ENCODE measurements at places on chromosomes 5 and 9. TPM values are rescaled to one million over a fixed set of nuclear protein-coding genes. Genes with fewer than 3 reads are reported as not detected.

DNA sequence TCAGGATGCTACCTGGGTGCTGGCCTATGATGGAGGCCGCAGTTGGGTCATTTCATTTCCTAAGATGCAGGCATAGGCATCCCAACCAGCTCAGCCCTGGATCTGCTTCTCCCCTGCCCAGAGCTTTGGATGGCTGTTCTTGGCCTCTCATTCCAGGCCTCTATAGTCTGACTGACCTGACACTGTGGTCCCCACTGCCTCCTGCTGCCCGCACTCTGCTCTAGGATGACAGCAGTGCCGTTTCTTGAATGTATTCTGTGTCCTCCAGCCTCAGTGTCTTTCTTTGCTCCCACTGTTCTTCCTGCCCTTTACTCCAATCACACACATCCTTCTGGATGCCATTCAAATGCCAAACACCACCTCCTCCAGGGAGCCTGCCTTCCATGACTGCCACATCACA, 235.7 kb downstream of the HSPA4 start:
- no peak for DNase-seq

Gene KIAA0825
- total RNA-seq, result 1.4 TPM

Gene ALDH7A1
- 4.4 TPM for total RNA-seq

GRCh38 chr9:33884856-33885701, 68.1 kb downstream of the UBE2R2 start:
- DNase-seq, result no peak

- no peak for DNase-seq
Measured at GRCh38 chr9:136925414-136926153, 19.0 kb downstream of the FBXW5 start.

Gene LRRC19
- not detected for total RNA-seq

- no peak for DNase-seq
Measured at GRCh38 chr9:26579056-26579455, 313.5 kb downstream of the CAAP1 start.

DNA sequence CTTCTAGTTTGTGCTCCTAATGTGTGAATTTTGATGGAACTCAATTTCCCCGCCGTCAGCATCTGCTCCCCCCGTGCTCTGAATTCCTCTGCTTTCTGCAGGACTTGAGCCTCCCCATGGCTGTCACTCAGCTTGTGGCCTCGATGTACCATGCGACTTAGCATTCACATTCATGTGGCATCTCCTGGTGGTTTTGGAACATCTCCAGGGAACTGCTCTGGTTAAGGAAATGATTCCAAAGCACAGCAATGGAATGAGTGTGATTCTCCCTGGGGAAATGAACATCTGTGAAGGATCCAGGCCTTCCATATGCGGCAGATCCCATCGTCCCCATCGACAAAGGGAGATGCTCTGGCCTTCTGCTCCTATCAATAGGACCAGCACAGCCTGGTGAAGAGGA, 119.0 kb downstream of the ENTREP1 start:
- DNase-seq, result no peak

- DNase-seq, result no peak
Measured at GRCh38 chr5:65892801-65893200, 33.6 kb upstream of the ERBIN start.

Data from CD8-positive, alpha-beta memory T cell (primary cell).